Lung (tissue), 17 donors: ENCODE measurements at places on chromosomes 16 and 17.

- DNase-seq: no peak
Observed at GRCh38 chr16:896261-897199, 74.3 kb downstream of the LMF1 start.

DNA sequence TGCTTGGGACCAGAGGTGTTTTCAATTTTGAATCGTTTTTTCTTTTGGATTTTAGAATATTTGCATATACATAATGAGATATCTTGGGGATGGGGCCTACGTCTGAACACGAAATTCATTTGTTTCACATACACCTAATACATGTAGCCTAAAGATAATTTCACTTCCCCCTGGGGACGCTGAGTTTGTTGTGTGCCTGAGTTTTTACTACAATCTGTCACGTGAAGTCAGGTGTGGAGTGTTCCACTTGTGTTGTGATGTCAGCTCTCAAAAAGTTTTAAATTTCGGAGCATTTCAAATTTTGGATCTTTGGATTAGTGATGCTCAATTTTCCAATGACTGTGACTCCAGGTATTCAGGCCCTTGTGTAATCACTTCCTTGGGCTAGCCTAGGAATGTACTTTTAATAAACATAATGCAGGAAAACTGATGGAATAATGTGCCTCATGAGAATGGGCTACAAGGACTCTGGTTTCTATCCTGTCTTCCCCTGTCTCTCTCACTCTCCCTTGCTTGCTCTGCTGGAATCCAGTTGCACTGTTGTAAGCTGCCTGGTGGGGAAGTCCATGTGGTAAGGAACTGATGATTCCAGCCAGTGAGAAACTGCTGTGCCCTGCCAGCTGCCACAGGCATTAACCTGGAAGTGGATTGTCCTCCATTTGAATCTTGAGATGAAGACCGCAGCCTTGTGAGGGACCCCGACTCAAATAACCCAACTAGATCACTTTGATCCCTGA is 403.8 kb downstream of the SHISA9 start:
- no peak for DNase-seq

DNA sequence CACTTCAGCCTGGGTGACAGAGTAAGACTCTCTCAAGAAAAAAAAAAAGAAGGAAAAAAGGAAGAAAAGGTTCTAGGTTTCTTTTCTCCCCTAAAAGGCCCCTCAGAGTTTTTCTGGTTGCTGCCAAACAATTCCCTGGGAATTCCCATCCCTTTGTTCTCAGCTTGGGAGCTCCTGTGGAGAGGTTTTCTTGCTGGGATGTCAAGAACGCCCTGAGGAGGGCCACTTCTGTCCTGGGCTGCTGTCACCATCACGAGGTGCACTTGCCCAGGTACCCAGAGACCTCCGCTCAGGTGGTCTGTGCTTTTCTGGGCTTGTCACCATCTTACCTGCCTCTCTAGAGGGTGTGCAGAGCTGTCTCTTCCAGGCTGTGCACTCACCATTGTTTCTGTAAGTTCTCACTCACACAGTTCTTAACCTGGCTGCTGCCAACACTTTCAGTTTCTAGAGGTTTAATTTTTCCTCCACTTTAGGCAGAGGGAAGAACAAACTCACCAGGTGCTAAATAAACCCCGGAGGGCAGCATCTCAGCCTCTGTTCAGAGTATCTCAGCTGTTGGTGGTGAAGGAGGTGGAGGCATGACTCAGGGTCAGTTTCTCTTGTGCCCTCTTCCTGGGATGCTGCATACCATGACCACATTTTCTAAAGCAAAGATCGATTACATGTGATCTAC is 2.4 kb upstream of the COX6A2 start:
- DNase-seq: no peak

- no peak for DNase-seq
Observed at GRCh38 chr16:57748596-57748995, 13.0 kb downstream of the KATNB1 start.

DNA sequence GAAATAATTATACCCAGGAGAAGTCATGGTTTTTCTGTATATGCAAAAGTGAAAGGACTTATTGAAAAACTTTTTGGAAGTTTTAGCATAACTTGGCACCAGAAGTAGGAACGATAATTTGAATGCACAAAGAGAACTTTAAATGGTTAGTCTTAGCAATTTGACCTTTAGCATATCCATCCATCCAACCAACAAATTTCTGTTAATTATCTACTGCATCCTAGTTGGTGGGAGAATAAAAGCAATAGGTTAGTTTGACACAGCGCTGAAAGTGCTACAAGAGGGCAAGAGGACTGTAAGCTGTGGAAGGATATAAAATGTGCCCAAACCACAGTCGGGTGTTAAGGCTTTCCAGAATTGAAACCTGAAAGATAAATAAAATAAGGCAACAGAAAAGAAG is 17.6 kb downstream of the SPAG9 start:
- no peak for DNase-seq

DNA sequence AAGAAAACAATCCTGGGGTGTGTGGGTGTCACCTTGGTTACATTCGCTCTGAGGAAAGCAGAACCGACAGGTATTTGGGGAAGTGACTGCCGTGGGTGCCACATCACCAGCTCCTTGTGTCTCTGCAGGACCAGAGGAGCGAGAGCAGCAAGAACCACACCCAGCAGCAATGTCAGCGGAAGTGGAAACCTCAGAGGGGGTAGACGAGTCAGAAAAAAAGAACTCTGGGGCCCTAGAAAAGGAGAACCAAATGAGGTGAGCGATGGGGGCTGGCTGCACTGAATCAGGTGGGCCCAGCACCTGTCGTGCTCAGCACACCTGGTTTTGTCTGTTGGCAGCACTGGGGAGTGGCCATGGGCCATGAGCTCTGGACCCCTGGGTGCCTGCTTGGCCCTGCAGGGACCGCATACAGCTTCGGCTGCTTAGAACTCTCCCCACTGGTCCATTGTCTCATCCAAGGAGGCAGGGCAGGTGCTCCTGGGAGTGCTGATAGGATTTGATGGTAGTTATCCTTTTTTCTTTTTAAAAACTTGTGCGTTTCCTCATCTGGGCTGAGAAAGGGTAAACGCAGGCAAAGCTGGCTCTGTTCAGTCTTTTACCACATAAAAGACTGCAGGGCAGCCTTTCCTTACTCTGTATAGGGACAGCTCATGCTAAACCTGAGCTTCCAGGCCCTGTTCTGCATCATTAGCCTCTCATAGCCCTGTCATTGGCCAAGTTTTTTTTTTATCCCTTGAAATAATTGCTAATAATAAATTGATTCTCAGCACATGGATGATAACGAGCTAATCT is 29.4 kb downstream of the HMOX2 start:
- DNase-seq: no peak

DNA sequence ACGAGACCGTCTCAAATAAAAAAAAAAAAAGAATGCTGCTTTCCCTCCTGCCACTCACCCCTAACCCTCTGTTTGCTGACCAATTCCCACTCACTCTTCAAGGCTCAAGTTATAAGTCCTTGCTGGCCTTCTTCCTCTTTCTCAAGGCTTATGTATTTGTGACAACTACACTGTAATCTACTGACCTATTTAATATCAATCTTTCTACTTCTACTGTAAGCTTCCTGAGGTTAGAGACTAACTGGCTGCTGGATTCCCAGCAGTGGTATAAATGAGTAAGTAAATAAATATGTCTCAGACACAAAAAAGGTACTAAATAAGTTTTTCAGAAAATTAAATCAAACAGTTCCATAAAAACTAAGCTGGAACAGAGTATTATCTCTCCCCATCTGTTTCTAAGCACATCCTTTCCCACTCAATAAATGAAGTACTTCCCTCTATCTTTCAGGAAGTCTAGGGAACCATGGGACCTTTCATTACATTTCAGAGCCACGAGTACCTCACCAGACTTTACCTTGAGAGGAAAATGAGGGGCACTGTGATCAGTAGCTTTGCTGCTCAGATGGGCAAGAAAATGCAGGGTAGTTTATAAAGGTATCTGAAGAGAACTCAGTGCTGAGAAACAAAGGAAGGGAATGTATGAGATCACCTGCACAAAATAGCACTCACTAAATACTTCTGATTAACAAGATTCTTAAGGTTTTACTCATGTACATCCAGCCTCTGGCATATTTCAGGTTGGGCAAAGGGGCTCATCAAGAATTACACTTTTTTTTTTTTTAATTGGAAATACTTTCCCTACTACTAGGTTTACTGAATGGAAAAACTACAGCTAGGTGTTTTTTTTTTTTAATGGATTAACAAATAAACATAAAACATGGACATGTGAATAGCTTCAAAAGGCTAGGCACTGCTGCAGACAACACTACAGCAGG is 10.8 kb downstream of the SSH2 start:
- DNase-seq: no peak

GRCh38 chr16:7513429-7513828 is 180.8 kb downstream of the RBFOX1 start:
- no peak for DNase-seq

- no peak for DNase-seq
Observed at GRCh38 chr17:64202683-64203344, 60.2 kb downstream of the TEX2 start.

DNA sequence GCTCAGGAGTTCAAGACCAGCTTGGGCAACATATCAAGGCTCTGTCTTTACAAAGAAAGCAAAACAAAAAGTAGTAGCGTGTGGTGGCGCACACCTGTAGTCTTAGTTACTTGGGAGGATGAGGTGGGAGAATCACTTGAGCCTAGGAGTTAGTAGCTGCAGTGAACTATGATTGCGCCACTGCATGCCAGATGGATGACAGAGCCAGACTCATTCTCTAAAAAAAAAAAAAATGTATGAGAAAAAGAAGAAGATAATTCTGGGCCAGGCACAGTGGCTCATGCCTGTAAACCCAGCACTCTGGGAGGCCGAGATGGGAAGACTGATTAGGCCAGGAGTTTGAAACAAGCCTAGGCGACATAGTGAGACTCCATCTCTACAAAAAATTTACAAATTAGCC is 28.5 kb downstream of the STAT5B start:
- DNase-seq: no peak

DNA sequence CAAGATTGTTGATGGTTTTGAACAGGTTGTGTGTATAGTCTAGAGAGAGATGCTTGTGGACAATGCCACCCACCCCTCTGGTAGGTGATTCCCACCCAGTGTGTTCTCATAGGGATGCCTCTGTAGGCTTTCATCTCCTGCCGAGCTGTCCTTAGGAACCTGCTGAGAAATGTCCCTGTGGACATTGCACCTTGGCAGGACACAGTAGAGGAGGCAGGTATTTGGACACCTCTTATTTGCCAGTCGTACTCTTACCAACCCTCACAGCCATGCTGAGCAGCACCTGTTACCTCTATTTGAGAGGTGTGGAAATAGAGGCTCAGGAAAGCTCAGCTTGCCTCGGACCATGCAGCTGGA is 33.2 kb downstream of the EPN2 start:
- DNase-seq: no peak

GRCh38 chr16:11564046-11564926 is 22.4 kb downstream of the LITAF start:
- no peak for DNase-seq

DNA sequence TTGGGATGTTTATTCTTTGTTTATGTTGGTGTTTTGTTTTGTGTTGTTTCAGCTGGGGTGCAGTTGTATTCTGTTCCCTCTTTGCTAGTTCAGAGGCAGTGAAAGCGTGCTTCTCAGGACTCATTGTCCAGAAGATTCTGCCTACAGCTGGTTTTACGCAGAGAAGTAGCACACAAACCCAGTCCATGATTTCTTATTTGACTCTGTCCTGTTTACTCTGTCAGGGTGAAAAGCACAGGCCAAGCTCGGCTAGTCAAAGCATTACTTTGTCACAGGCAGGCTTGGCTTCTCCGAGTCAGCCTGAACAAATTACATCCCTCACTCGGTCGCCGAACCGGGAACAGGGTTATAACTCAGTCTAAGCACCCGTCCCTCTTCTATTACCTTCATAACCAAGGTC is 435.0 kb downstream of the MAF start:
- no peak for DNase-seq

DNA sequence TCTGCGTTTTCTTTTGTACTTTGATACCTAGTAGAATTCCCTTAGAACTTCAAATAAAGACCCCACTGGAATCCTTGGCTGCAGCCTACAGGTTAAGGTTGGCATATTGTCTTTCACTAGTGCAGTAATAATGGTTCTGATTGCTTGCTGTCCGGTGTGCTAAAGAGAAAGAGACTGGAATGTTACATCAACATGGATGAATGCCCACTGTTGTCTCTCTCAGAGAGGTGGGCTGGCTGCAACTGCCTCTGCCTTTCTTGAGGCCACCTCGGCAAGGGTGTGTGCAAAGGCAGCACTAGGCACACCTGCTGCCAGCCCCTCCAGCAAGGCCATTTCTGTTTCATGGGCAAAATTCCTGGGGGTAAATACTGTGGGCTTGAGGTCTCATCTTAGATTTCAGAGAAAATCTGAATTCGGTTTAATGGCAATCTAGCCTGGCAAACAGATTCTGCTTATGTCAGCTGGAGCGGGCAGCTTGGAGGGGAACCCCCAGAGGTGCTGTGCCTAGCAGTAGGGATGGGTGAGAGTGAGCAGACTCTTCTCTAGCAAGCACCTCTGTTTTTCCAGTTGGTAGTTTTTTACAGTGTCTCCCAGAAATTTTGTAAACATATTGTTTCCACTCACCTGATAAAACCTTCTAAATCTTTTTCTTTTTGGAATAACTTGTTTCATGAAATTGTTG is 54.0 kb downstream of the MRTFB start:
- no peak for DNase-seq

- DNase-seq: no peak
Observed at GRCh38 chr16:14335297-14335696, 264.2 kb downstream of the MRTFB start.

DNA sequence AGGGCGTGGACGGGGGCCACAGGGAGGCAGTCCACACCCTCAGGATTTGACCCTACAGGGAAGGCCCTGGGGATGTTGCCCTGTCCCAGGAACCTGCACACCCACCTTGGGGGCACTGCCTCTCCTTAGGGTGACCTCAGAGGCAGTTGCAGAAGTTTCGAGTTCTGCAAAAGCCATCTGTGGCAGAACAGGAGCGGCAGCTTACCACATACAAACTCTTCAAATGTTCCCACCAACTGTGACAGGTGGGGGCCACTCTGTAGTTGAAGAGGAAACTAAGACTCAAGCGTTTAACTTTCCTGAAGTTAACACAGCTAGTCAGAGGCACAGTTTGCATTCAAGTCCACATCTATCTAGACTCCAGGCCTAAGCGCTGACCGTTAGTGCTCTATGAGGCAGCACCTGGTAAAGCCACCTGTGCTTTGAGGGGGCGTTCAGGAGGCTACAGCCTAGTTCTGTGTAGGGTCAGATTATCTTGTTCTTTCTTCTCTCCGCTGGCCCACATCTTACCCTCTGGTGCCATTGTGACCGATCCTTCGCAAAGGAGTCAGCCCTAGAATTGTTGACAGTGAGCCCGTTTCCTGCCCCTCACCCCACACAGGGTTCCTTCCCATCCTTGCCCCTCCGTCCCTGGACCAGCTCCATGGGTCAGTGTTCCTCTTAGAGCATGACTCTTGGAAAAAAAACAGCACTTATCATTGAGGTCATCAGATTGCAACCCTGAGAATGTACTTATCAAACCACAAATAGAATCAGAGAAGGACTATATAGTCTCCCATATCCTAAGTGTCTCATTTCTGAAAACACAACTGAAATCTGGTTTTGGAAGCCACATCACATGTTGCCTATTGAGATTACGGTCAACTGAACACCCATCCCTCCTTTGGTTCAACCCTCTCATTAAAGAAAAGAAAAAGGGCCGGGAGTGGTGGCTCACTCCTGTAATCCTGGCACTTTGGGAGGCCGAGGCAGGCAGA is 45.4 kb downstream of the CDH1 start:
- DNase-seq: no peak
